ENCODE measurements at places on chromosomes 16 and 17. TPM values are rescaled to one million over a fixed set of nuclear protein-coding genes. Genes with fewer than 3 reads are reported as not detected.

GRCh38 chr17:81028506-81028858 is 6.5 kb upstream of the BAIAP2 start:
- DNase-seq = no peak

DNA sequence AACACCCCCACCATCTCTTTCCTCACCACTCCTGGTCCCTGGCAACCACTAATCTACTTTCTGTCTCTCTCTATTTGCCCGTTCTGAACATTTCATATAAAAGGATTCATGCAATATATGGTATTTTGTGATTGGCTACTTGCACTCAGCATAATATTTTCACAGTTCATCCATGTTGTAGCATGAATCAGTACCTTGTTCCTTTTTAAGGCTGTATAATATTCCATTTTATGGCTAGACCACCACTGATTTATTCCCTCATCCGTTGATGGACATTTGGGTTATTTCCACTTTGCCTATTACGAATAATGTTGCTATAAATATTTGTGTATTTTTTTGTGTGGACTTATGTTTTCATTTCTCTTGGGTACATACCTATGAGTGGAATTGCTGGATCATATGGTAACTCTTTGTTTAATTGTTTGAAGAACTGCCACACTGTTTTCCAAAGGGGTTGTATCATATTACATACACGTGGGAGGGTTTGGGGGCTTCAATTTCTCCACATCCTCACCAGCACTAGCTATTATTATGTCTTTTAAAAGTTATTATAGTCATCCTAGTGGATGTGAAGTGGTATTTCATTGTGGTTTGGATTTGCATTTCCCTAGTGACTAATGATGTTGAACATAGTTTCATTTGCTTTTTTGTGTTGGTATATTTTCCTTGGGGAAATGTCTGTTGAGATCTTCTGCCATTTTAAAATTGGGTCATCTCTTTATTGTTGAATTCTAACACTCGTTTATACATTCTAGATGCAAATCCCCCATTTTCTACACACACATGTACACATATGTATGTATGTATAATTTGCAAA is 26.3 kb downstream of the SEC14L5 start:
- no peak for DNase-seq

DNA sequence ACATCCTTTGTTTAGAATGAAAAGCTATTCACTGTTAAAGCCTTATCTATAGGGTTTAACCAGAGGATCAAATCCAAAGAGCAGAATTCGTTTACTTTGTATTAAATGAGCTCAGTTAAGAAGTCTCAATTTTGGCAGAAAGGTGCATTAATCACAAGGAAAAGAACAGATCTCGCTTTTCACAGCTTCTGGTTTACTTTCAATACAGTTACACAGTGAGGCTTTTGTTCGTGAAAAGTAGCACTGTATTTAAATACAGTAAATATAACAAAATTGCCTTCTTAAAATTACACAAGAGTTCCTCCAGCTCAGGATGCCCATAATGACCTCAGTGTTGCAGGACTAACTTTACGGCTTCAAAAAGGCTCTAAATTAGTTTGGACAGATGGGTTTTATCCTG is 669.1 kb upstream of the SALL1 start:
- no peak for DNase-seq

- DNase-seq = no peak
These were observed 277.7 kb downstream of the UTP18 start for GRCh38 chr17:51537996-51538550.

- DNase-seq = no peak
These were observed 12.5 kb downstream of the ABCA5 start for GRCh38 chr17:69314246-69315065.

- peak; percentile 51 for DNase-seq
These were observed 47.8 kb upstream of the SCNN1B start for GRCh38 chr16:23254338-23254737.

- no peak for DNase-seq
These were observed 6.0 kb upstream of the RPH3AL start for GRCh38 chr17:358491-359151.

DNA sequence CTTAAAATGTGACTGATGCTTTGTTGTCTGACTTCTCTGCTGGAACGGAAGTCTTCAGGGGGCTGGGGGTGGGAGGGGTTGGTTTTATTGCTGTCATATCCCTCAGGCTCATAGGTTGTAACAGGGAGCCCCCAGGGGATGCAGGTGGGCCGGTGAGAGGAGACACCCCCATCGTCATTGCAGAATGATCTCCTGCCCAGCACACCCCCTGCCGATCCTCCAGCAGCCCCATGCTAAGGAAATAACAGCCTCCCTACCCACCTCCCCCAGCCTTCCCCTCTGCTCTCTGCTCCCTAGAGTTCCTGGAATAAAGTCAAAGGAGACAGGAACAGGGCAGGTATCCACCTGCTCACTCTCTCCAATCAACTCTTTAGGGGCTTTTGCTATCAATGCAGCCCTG is 270.1 kb upstream of the TNRC6C start:
- DNase-seq = no peak

DNA sequence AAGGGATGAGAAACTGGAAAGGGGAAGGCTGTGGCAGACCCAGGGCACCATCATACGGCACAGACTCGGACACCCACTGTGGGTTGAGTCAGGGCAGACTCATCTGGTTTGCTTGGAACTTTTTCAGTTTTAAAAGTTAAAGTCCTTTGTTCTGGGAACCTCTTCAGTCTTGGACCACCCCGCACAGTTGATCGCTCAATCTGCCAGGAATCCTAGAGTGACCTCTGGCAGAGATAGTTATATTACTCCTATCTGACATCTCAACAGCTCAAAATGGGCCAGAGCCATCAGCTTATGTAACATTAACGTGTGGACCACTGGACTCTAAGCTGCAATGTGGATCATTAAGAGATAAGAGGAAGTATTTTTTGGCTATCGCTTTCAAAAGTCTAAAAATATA is 164.3 kb downstream of the ABCA8 start:
- no peak for DNase-seq

GRCh38 chr17:50344731-50345365 is 1.1 kb upstream of the XYLT2 start:
- DNase-seq = no peak

- no peak for DNase-seq
These were observed 41.8 kb downstream of the MYO18A start for GRCh38 chr17:29138184-29138955.

The TBC1D28 gene
- total RNA-seq = not detected
